ENCODE measurements at places on chromosomes 6 and 20. TPM values are rescaled to one million over a fixed set of nuclear protein-coding genes. Genes with fewer than 3 reads are reported as not detected.

The PHACTR1 gene
- polyA plus RNA-seq, result 18.4 TPM

DNA sequence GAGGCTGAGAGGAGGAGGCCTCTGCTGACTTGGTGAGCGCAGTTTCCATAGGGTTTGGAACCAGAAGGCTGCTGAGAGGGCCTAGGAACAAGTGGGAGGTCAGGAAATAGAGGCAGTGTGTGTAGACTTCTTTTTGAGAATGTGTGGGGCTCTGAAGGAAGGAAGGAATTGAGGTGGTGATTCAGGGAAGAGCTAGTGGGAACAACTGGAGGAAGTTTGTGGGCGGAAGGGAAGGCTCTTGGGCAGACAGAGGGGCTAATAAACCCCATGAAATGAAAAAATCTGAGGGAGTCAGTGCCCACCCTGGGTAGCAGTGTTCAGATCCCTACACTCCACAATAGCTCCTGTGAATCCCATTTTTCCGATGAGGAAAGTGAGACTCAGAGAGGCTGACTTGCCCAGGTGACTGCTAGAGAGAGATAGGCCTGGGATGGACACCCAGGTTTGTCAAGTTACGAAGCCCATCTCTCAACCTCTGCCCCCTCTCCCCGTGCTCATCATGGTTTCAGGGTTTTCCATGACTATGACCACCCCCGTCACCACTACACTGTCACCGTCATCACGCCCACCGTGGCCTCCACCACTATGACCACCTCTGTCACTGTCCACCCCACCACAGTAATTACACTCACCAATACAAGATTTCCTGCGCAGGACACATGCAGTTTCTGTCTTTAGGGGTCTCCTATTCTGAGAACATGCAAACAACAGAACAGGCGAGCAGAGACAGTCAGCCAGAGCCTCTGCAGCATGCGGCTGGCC lies 106.4 kb downstream of the MRPL14 start:
- DNase-seq, result no peak

DNA sequence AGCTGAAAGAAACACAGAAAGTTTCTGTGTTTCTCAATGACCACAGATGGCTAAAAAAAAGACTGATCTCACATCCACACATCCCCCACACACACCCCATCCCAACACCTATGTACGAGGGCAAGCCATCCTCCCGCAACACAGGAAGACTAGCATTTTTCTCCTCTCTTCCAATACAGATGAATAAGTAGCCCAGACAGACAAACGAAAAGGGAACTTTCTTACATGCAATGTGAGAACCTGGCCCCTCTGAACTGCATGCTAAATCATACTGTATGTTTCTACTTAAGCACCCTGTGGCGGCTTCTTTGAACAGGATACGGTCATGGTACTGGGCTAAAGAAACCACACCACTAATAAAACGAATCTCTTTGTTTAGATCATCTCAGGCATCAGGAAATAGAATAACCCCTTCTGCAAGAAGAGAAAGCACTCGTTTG lies 116.2 kb downstream of the GMDS start:
- no peak for DNase-seq

DNA sequence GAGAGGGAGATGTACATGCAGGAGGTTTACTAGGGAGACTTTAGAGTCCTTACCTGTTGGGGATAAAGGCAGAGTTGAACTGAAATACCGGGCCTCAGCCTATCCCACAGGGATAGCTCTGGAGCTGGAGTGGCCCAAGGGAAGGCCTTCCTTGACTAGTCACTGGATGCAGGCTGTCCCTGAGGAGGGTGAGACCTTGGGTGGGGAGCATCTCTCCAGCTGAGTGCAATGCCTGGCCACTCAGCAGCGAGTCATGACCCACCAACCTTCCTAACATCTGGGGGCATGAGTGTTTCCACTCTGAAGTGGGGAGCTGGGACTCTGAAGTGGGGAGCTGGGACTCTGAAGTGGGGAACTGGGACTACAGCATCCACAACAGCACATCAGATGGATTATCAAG lies 46.1 kb upstream of the ENPP5 start:
- DNase-seq, result no peak

The FNDC1 gene
- polyA plus RNA-seq, result 6.6 TPM

The HFE gene
- polyA plus RNA-seq, result 10.3 TPM

The LY6G6D gene
- not detected for polyA plus RNA-seq

- DNase-seq, result no peak
Observed at GRCh38 chr20:11323816-11324215, 593.9 kb upstream of the BTBD3 start.

- DNase-seq, result no peak
Observed at GRCh38 chr6:148385379-148385778, 42.7 kb downstream of the SASH1 start.

DNA sequence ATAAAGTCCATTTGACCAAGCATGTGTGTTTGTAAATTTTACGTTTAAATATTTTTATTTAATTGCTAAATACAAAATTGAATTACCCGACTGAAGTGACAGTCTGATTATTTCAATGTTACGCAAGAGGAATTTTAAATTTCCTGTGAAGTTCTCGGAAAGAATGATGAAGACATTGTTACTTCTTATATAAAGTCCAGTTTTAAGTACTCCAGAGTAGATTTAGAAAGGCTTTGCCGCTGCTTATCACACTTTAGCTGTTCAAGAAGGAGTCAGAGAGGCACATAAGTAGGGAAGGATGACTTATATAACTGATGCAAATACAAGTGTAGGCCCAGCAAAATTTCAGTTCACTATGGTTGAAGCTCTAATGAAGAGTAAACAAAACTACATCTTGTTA lies 265.1 kb upstream of the CITED2 start:
- no peak for DNase-seq

- DNase-seq, result no peak
Observed at GRCh38 chr6:82022614-82023129, 224.9 kb downstream of the IBTK start.

DNA sequence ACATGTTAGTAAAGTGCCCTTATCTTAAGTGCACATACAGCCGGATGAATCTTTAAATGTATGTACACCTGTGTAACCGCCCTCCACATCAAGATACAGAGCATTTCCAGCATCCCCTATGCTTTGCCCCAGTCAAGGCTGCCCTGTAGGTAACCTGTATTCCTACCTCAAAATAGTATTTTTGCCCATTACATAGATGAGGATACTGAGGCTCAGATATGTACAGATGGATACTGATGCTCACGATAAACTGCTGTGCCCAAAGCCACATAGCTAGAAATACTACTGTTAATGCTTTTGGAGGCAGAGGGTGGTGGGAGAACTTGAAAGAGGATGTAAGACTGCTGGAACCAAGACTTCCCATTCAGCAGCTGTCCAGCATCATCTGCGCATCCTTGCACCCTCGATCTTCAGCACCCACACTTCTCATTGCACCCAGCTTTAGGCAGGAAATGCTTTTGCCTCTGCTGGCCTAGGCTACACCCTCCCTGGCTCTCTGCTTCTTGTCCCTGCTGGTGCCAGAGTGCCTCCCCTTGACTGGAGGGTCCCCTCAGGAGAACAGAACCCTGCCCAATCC lies 27.0 kb upstream of the ZFAND3 start:
- no peak for DNase-seq

GRCh38 chr6:148883270-148883669 lies 136.4 kb downstream of the UST start:
- no peak for DNase-seq

The BFSP1 gene
- polyA plus RNA-seq, result 3.3 TPM

GRCh38 chr6:168956884-168957730 lies 296.5 kb downstream of the THBS2 start:
- peak; percentile 63 for DNase-seq

DNA sequence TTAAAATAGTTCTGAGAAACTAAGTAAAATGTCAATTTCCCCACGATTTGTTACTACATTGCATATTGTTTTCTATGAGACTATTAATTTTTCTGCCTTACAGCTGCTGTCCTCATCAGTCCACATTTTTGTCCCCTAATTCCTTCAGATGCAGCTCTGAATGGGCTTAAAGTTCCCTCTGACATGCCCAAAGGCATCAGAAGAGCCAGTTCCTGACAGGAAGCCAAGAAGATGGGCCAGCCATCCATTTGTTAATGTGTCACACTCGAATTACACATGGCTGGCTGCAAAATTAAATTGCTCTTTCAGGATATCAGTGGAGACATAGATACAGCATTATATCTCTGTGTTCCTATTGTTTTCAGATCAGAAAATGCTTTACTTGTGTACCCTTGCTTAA lies 1223.0 kb downstream of the EPHA7 start:
- DNase-seq, result no peak

GRCh38 chr6:31702405-31702818 lies 712 bp downstream of the ABHD16A start:
- no peak for DNase-seq

The SLA2 gene
- polyA plus RNA-seq, result 1.3 TPM

The HLA-DMA gene
- polyA plus RNA-seq, result 26.3 TPM

DNA sequence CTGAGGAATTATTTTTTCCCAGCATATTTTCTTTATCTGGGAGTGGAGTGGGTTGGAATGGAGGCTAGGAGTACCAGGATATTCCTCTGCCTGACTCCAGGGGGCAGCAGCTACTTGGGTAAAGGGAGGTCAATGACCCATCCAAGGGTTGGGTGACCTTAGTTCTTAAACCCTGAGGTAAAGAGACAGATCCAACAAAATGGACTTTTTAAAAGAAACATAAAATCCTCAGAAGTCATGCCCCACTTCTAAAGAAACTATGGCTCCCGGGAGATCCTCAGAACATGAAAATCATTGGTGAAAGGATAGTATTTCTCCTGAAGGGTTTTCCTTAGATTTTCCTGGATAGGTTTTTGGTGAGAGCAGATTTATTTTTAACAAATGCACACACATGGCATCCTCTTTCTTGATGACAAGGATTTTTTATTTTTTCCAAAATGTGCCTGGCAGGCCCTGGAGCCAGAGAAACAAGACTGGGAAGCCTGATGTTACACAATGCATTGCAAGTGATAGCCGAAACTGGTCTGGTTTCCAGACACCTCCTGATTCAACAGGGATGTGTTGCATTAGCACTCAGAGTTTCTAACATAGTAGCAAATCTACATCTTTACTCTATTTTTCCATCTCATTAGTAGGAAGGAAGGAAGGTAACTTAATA lies 240.9 kb upstream of the BTBD3 start:
- DNase-seq, result peak; percentile 24

The POU3F2 gene
- 0.06 TPM for polyA plus RNA-seq

- DNase-seq, result no peak
Observed at GRCh38 chr6:89161326-89162046, 15.6 kb downstream of the PM20D2 start.

The NKX2-4 gene
- not detected for polyA plus RNA-seq

The BIRC7 gene
- polyA plus RNA-seq, result not detected

GRCh38 chr20:1427457-1428054 lies 34.7 kb upstream of the FKBP1A start:
- no peak for DNase-seq

- no peak for DNase-seq
Observed at GRCh38 chr6:16539086-16539931, 222.0 kb downstream of the ATXN1 start.

DNA sequence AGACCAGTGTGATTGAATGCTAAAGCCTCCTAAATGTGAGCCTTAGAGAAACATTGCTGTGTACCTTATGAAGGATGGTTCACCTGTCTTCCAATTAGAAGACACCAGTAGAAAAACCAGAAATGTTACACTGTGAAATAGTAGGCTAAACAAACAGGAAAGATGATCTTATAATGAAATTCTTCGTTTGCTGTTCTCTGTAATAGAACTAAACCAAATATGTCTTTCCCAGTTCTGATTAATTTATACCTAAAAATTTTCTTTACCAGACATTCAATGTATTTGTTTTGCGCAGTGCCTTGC lies 114.8 kb downstream of the RTN4IP1 start:
- no peak for DNase-seq

DNA sequence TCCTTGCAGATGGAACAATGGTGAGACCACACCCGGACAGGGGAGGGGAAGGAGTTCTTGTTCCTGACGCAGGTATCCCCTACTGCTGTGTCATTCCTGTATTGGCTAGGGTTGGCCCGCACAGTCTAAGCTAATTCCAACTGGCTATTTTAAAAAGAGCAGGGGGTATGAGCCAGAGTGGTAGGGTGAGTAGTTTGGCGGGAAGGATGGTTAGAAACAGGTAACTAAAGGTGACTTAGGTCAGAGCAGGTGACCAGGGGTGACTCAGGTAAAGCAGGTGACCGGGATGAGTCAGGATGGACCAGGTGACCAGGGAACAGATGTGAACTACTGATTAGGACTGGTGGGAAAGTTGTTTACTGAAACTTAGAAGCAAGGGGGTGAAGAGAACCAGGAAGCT lies 58.0 kb downstream of the ZNF292 start:
- no peak for DNase-seq
